ENCODE measurements at places on chromosomes 6 and 20. TPM values are rescaled to one million over a fixed set of nuclear protein-coding genes. Genes with fewer than 3 reads are reported as not detected.

- H3K27me3 ChIP-seq: no peaks in the 10 kb centered on the region
- no peak overlapping the region for H3K4me3 ChIP-seq
- H3K27ac ChIP-seq: no peak overlapping the region
Measured at GRCh38 chr6:31771992-31772358, 5.2 kb downstream of the VWA7 start.

SASH1 gene
- total RNA-seq: 34.9 TPM

GJA10 gene
- not detected for total RNA-seq

- H3K27me3 ChIP-seq: no peaks in the 10 kb centered on the region
- H3K4me1 ChIP-seq: no peaks in the 10 kb centered on the region
- H3K27ac ChIP-seq: no peak overlapping the region
- H3K4me3 ChIP-seq: no peak overlapping the region
Measured at GRCh38 chr6:82988930-82989351, 76.7 kb downstream of the UBE3D start.

DNA sequence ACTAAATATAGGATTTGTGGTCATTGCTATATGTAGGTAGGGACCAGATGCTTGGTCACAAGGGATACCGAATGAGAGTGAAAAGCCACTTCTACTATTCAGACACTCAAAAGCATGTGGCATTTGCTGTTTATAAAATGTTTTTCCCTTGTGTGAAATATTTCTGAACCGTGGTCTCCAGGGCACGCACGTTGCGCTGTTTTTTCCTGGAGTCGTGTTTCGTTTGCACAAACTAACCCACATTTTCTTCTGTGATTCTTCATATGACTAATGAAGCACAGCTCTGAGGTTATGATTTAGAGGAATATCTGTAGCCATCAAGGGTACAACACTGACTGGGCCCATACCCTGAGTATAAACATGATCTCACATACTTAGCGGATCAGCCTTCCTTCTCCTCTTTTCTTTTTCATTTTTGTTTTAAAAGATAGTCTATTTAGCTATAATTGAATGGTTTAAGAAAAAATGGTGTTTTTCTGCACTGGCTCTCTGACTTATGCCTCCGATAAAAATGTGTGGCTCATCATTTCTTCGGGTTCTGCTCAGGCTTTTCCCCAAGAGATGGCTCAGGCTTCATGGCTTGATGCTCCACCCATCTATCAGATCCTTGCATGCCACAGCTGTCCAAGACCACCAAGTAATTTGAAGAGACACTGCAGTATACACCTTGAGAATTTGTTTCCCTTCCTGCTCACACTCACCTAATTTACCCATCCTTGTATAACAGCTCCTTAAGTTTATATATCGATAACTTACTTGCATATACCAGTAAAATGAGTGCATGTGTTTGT is 59.9 kb upstream of the HBS1L start:
- DNase-seq: no peak
- no peak overlapping the region for H3K4me3 ChIP-seq
- no peaks in the 10 kb centered on the region for H3K27me3 ChIP-seq
- H3K4me1 ChIP-seq: no peaks in the 10 kb centered on the region

- H3K27me3 ChIP-seq: no peaks in the 10 kb centered on the region
- H3K4me1 ChIP-seq: no peaks in the 10 kb centered on the region
- DNase-seq: no peak
Measured at GRCh38 chr20:39745380-39745779, 783.2 kb downstream of the DHX35 start.

CCM2L gene
- total RNA-seq: 2.9 TPM

BTN1A1 gene
- not detected for total RNA-seq

DNA sequence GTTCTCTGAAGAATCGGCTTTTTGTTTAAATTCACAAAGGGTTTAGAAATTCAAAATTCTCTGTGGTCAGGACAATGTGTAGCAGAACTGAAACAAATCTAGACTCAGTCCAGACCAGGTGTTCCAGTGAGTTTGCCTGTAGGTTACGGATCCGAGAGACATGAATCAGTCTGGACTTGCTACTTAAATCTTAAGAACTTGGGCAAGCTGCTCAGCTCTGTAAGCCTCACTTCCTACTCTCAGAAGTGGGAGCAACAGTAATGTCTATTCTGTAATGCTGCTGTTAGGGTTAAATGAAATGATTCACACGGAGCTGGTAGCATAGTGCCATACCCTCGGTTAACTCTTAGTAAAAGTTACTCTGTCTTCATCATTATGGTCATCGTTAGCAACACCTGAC is 37.7 kb downstream of the HECA start:
- no peaks in the 10 kb centered on the region for H3K36me3 ChIP-seq
- H3K27me3 ChIP-seq: no peaks in the 10 kb centered on the region
- H3K4me1 ChIP-seq: peaks cover 13% of the 10 kb centered on the region
- no peak for DNase-seq
- no peak overlapping the region for H3K4me3 ChIP-seq

GRCh38 chr20:52402950-52403349 is 211.4 kb upstream of the ZFP64 start:
- DNase-seq: no peak
- H3K36me3 ChIP-seq: no peaks in the 10 kb centered on the region
- H3K27ac ChIP-seq: no peak overlapping the region
- no peaks in the 10 kb centered on the region for H3K4me1 ChIP-seq

- no peak for DNase-seq
- H3K4me1 ChIP-seq: no peaks in the 10 kb centered on the region
- H3K36me3 ChIP-seq: no peaks in the 10 kb centered on the region
- H3K4me3 ChIP-seq: no peak overlapping the region
- H3K27ac ChIP-seq: no peak overlapping the region
Measured at GRCh38 chr6:15077006-15077405, 168.9 kb upstream of the JARID2 start.

DNA sequence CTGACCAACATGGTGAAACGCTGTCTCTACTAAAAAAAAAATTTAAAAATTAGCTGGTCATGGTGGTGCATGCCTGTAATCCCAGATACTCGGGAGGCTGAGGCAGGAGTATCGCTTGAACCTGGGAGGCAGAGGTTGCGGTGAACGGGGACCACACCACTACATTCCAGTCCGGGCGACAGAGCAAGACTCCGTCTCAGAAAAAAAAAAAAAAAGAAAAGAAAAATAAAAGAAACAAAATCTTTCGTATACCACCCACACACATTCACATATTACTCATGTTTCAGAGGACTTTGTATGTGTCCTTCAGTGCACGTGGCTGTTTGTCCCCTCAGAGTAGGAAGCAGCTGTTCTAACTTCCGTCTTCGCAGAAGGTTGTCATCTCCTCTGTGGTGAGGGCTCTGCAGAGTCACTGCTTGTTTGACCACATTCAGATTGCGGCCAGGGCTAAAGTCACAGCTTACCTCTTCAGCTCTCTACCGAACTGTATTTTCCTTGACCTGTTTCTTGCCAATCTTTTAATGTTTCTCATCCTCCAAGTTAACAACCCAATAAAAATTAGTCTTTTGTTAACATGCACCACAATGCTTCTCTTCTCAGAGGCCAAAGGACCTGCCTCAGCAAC is 36.6 kb upstream of the HIVEP1 start:
- H3K27me3 ChIP-seq: no peaks in the 10 kb centered on the region
- H3K4me3 ChIP-seq: no peak overlapping the region
- no peak overlapping the region for H3K27ac ChIP-seq
- no peaks in the 10 kb centered on the region for H3K36me3 ChIP-seq

DNA sequence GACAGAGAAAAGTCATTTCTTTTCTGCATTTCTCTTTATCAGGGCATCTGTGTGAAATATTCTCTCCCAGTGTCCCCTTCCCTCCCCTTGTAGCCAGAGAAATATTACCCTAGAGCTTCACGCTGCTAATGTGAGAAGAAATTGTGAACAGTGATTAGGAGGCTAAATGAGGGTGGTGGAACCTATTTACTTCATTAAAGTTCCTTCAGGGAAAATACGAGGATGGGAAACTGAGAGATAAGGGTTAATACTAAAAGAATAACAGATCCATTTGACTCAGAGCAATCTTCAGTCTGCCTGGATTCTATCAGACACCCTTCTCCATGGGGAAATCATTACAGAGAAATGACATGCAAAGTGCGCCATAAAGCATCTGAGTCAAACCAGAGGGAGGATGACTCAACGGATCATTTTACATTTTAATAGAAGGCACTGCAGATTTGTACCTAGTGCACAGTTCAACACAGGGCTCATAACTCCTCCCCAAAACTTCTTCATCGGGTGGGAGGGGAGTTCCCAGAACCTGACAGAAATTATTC is 131.3 kb downstream of the GJA10 start:
- H3K4me3 ChIP-seq: no peak overlapping the region
- H3K27ac ChIP-seq: no peak overlapping the region
- no peak for DNase-seq
- H3K36me3 ChIP-seq: no peaks in the 10 kb centered on the region
- no peaks in the 10 kb centered on the region for H3K4me1 ChIP-seq
- no peaks in the 10 kb centered on the region for H3K27me3 ChIP-seq

SNAP25 gene
- not detected for total RNA-seq

DNA sequence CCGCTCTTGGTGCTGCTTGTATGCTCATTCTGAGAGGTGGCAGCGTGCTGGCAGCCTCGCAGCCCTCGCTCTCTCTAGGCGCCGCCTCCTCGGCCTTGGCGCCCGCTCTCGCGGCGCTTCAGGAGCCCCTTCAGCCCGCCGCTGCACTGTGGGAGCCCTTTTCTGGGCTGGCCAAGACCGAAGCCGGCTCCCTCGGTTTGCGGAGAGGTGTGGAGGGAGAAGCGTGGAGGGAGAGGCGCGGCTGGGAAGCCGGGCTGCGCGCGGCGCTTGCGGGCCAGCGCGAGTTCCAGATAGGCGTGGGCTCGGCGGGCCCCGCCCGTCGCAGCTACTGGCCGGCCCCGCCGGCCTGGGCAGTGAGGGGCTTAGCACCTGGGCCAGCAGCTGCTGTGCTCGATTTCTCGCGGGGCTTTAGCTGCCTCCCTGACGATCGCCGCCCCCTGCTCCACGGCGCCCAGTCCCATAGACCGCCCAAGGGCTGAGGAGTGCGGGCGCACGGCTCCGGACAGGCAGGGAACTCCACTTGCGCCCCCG is 19.5 kb upstream of the FAM8A1 start:
- H3K27me3 ChIP-seq: no peaks in the 10 kb centered on the region
- peak; percentile 34 for DNase-seq
- H3K36me3 ChIP-seq: no peaks in the 10 kb centered on the region
- H3K27ac ChIP-seq: peak overlapping the region; percentile 81
- peak overlapping the region; percentile 47 for H3K4me3 ChIP-seq

GRCh38 chr6:48113130-48113529 is 2.1 kb upstream of the PTCHD4 start:
- H3K4me1 ChIP-seq: no peaks in the 10 kb centered on the region
- no peak for DNase-seq
- no peaks in the 10 kb centered on the region for H3K27me3 ChIP-seq
- H3K36me3 ChIP-seq: no peaks in the 10 kb centered on the region

IRF4 gene
- total RNA-seq: 0.40 TPM

DNA sequence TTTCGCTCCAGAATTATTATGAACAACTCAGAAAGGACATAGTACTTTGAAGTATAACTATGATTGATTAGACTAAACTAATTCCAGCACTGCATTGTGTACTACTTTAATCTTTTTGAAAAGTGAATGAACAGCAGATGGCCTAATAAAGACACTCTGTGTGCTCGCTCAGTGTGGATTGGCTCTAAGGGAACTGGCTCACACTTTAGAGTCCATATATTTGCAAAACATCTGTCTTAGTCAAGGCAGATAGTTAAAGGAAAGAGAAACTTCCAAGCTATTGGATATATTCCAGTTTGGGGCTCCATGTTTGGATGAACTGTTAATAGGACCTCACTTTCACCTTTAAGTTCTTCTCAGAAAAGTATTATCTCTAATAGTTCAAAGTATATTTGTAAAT is 218.9 kb downstream of the EYA4 start:
- no peak overlapping the region for H3K4me3 ChIP-seq
- no peaks in the 10 kb centered on the region for H3K27me3 ChIP-seq
- no peak overlapping the region for H3K27ac ChIP-seq

- H3K4me3 ChIP-seq: no peak overlapping the region
- no peak for DNase-seq
- peaks cover 4% of the 10 kb centered on the region for H3K4me1 ChIP-seq
- no peaks in the 10 kb centered on the region for H3K27me3 ChIP-seq
- H3K27ac ChIP-seq: no peak overlapping the region
Measured at GRCh38 chr6:33718713-33719112, 7.2 kb upstream of the UQCC2 start.

ANKS1A gene
- total RNA-seq: 44.0 TPM

SRSF3 gene
- total RNA-seq: 170 TPM

- H3K4me1 ChIP-seq: no peaks in the 10 kb centered on the region
- H3K27ac ChIP-seq: no peak overlapping the region
- H3K4me3 ChIP-seq: no peak overlapping the region
- H3K27me3 ChIP-seq: no peaks in the 10 kb centered on the region
Measured at GRCh38 chr6:104409913-104410312, 449.8 kb downstream of the HACE1 start.

GRCh38 chr6:128516514-128516898 is 3.9 kb downstream of the PTPRK start:
- no peak for DNase-seq
- H3K27me3 ChIP-seq: peaks cover 4% of the 10 kb centered on the region
- H3K27ac ChIP-seq: peak overlapping the region; percentile 52
- no peaks in the 10 kb centered on the region for H3K36me3 ChIP-seq

HCK gene
- total RNA-seq: 9.7 TPM

MCCD1 gene
- total RNA-seq: not detected

- H3K4me1 ChIP-seq: no peaks in the 10 kb centered on the region
- DNase-seq: no peak
- H3K36me3 ChIP-seq: no peaks in the 10 kb centered on the region
- H3K4me3 ChIP-seq: no peak overlapping the region
Measured at GRCh38 chr6:7269816-7270215, 43.2 kb downstream of the SSR1 start.

DNA sequence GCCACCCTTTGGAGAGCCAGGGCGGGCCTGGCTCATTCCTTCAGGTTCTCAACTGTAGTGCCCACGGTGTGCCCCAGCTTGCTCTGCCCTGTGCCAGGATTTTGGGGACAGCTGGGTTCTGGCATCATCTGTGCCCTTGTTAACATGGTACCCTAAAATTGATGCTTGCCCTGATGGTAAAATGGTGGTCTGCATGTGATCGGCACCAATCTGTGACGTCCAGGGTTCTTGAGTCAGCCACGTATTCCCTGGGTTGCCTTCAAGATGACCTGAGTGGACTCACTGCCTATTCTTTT is 31.2 kb upstream of the APCDD1L start:
- H3K36me3 ChIP-seq: no peaks in the 10 kb centered on the region
- no peak overlapping the region for H3K4me3 ChIP-seq
- peaks cover 7% of the 10 kb centered on the region for H3K27me3 ChIP-seq
- H3K4me1 ChIP-seq: no peaks in the 10 kb centered on the region

TPX2 gene
- 15.7 TPM for total RNA-seq

- H3K4me1 ChIP-seq: peaks cover 10% of the 10 kb centered on the region
- H3K27ac ChIP-seq: no peak overlapping the region
- no peaks in the 10 kb centered on the region for H3K27me3 ChIP-seq
- DNase-seq: no peak
Measured at GRCh38 chr6:143958839-143959399, 49.1 kb downstream of the PLAGL1 start.
